ENCODE measurements at places on chromosomes 12 and 14.

DNA sequence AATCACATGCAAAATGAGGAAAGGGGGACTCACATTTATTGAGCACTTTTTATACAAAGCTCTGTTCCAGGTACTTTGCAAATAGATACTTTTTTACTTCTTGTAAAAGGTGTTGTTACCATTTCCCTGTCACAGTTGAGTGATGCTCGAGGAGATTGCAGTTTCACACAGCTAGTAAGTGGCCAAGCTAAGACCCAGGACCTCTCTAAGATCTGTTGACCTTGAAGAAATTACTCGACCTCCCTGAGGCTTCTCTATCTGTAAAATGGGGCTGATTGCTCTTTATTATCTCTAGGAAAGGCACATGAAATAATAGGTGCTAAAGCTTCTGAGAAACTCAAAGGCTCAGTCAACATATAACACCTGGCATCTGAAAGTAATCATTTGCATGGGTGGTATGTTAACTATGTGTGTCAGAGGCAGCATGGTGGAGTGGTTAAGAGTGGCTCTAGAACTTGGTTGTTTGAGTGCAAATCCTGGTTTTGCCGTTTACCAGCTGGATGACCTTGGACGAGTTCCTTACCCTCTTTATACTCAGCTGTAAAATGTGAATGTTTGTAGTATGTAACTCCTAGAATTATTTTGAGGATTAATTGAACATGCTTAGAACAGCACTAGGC, 41.5 kb downstream of the IFT81 start:
- H3K27ac ChIP-seq = no peak overlapping the region
- H3K27me3 ChIP-seq = no peaks in the 10 kb centered on the region
- no peaks in the 10 kb centered on the region for H3K36me3 ChIP-seq
- no peak for DNase-seq

- H3K4me3 ChIP-seq = no peak overlapping the region
- DNase-seq = no peak
- H3K27me3 ChIP-seq = no peaks in the 10 kb centered on the region
Observed at GRCh38 chr12:110222027-110222426, 59.0 kb upstream of the ATP2A2 start.

DNA sequence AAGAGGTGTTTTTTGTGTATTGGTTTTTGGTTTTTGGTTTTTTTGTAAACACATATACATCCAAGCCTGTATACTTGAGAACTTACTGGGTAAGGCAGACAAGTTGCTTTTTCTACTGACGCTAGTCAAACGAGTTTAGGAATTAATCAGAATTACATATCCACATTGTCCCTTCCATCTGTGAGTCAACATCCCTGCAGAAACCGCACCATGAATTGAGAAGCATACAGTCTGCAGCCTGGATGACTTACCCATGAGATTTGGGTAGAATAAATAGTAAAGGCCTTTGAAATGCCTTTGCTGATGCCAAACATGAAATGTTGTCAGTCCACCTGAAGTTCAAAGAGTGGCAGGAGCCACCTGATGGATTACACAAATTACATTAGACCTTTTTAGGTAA, 21.4 kb upstream of the C12orf42 start:
- H3K27me3 ChIP-seq = peaks cover 8% of the 10 kb centered on the region
- H3K4me1 ChIP-seq = peaks cover 12% of the 10 kb centered on the region
- no peak overlapping the region for H3K4me3 ChIP-seq
- DNase-seq = no peak
- H3K27ac ChIP-seq = no peak overlapping the region

DNA sequence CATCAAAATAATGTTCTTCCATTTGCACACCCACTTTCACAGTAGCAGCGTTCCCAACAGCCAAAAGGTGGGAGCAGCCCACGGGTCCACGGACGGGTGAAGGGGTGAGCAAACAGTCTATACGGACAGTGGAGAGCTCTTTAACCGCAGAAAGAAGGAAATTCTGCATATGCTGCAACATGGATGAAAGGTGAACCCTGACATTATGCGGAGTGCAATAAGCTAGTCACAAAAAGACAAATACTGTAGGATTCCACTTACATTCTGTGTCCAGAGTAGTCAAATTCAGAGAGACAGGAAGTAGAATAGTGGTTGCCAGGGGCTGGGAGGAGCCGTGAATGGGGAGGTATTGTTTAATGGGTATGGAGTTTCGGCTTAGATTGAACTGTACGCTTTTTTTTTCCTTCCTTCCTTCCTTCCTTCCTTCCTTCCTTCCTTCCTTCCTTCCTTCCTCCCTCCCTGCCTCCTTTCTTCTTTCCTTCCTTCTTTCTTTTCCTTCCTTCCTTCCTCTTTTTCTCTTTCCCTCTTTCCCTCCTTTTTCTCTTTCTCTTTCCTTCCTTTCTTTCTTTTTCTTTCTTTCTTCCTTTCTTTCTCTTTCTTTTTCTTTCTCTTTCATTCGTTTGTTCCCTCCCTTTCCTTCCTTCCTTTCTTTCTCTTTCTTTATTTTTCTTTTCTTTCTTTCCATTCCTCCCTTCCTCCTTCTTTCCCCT, 15.8 kb upstream of the ANKRD9 start:
- peak overlapping the region; percentile 93 for H3K4me3 ChIP-seq
- DNase-seq = no peak
- H3K27me3 ChIP-seq = peaks cover 8% of the 10 kb centered on the region
- peak overlapping the region; percentile 79 for H3K27ac ChIP-seq
- H3K36me3 ChIP-seq = no peaks in the 10 kb centered on the region
- peaks cover 29% of the 10 kb centered on the region for H3K4me1 ChIP-seq

DNA sequence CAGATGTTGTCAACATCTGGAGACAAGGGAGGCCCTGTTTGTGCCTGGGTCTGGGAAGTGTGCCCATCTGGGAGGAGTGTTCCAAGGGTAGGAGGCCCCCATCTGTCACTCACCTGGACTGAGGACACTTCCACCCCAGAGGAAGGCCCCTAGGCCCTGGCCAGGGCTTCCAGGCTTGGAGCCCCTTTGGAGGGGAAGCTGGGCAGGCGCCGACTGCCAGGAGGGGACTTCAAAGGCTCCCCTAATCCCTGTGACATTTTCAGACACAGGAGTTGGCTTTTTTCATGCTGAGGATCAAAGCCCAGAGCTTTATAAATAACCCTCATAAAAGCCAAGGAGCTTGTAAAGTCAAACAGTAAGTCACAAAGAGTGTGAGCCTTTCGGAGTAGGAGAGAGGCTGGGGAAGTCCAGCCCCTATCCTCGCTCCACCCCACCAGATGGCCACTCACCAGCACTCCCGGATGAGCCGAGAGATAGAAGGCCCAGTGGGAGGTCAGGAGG, 17.6 kb upstream of the FAM222A start:
- DNase-seq = no peak
- H3K4me3 ChIP-seq = no peak overlapping the region
- H3K4me1 ChIP-seq = peaks cover 7% of the 10 kb centered on the region
- no peaks in the 10 kb centered on the region for H3K36me3 ChIP-seq
- peaks cover 23% of the 10 kb centered on the region for H3K27me3 ChIP-seq
- no peak overlapping the region for H3K27ac ChIP-seq

DNA sequence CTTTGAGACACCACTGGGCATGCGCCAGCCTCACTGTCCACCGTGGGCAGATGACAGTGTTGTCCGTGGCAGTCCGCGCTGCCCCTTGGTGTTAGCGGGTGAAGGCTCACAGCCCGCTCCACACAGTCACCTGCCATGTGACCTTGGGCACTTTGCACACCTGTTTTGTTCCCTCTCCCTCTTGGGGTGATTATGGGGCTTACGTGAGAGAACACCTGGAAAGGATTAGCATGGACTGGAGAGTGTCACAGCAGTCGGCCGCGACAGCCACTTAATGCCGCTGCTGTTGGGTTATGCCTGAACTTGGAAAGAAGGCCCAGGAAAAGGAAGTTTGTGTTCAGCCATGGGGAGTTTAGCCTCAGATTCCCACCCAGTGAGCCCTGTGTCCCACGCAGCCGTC, 94.2 kb downstream of the DDX51 start:
- DNase-seq = no peak
- H3K36me3 ChIP-seq = peaks cover 5% of the 10 kb centered on the region
- no peak overlapping the region for H3K27ac ChIP-seq
- no peaks in the 10 kb centered on the region for H3K27me3 ChIP-seq

- H3K4me3 ChIP-seq = no peak overlapping the region
- no peak for DNase-seq
- no peaks in the 10 kb centered on the region for H3K27me3 ChIP-seq
- H3K4me1 ChIP-seq = peaks cover 43% of the 10 kb centered on the region
Observed at GRCh38 chr12:94123127-94123526, 25.2 kb upstream of the PLXNC1 start.

GRCh38 chr14:88981948-88982347, 157.5 kb downstream of the TTC8 start:
- no peak for DNase-seq
- H3K36me3 ChIP-seq = peaks cover 5% of the 10 kb centered on the region

- no peaks in the 10 kb centered on the region for H3K27me3 ChIP-seq
- no peak for DNase-seq
- H3K27ac ChIP-seq = no peak overlapping the region
- H3K4me3 ChIP-seq = no peak overlapping the region
Observed at GRCh38 chr14:103727313-103727980, 11.8 kb downstream of the ZFYVE21 start.

DNA sequence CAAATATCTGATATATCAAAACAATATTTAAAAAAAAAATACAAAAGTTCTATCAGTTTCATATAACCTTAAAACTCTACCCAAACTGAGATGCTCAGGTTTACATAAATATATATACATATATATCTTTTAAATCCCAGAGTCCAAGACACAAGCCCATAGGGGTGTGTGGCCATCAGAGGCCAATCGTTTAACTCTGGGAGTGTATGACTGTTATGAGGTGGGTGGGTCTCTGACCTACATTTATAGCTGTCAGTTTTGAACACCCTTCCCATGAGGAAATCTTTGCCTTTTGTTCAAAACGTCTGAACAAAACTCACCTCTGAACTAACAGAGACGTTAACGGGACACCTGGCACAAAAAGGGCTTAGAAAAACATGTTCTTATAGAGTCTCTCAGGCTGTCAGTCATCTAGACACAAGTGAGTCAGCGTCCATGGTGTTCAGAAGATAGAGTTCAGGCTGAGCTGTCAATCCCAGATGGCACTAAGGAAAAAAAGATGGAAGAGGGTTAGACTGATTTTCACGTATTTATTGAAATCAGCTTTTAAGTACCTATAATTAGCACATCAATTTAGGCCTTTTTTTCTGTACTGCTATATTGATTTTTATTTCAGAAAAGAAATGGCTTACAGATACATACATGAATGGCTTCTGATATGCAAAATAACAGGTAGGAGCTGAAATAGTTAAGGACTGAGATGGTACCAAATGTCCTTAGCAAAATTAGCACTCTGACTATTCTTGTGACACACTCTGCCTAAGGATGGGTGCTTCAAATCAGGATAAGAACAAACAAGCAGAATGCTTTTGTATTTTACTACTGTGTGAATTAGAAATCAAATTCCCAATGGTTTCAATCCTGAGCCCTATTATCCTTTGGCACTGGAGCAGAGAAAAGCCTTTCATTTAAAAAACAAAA, 29.2 kb downstream of the HIGD1C start:
- H3K4me1 ChIP-seq = peaks cover 55% of the 10 kb centered on the region
- H3K27ac ChIP-seq = no peak overlapping the region
- peaks cover 9% of the 10 kb centered on the region for H3K36me3 ChIP-seq
- no peak overlapping the region for H3K4me3 ChIP-seq
- no peaks in the 10 kb centered on the region for H3K27me3 ChIP-seq
- DNase-seq = no peak

DNA sequence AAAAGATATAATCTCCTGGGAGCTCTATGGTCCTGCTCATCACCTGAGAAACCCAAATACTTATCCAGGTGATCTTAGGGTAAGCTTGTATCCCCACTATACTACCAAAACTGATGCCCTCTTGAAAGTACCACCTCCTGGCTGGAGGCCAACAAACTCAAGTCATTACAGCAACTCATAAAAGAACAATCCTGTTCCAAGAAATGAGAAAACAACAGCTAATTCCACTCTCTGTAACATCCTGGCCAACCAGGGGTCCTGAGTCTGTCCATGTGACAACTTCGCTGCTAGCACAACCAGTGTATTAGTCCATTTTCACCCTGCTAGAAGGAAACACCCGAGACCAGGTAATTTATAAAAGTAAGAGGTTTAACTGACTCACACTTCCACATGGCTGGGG, 190.0 kb upstream of the BMP4 start:
- H3K36me3 ChIP-seq = peaks cover 1% of the 10 kb centered on the region
- H3K4me1 ChIP-seq = no peaks in the 10 kb centered on the region
- DNase-seq = no peak
- peaks cover 9% of the 10 kb centered on the region for H3K27me3 ChIP-seq

GRCh38 chr12:121513464-121514183, 67.2 kb downstream of the KDM2B start:
- DNase-seq = no peak
- H3K36me3 ChIP-seq = peaks cover 3% of the 10 kb centered on the region
- peak overlapping the region; percentile 19 for H3K27ac ChIP-seq
- no peak overlapping the region for H3K4me3 ChIP-seq
- H3K27me3 ChIP-seq = no peaks in the 10 kb centered on the region

- no peaks in the 10 kb centered on the region for H3K27me3 ChIP-seq
- no peak overlapping the region for H3K4me3 ChIP-seq
- no peaks in the 10 kb centered on the region for H3K36me3 ChIP-seq
- H3K4me1 ChIP-seq = no peaks in the 10 kb centered on the region
- H3K27ac ChIP-seq = no peak overlapping the region
- no peak for DNase-seq
Observed at GRCh38 chr14:28461389-28461788, 305.2 kb upstream of the FOXG1 start.

DNA sequence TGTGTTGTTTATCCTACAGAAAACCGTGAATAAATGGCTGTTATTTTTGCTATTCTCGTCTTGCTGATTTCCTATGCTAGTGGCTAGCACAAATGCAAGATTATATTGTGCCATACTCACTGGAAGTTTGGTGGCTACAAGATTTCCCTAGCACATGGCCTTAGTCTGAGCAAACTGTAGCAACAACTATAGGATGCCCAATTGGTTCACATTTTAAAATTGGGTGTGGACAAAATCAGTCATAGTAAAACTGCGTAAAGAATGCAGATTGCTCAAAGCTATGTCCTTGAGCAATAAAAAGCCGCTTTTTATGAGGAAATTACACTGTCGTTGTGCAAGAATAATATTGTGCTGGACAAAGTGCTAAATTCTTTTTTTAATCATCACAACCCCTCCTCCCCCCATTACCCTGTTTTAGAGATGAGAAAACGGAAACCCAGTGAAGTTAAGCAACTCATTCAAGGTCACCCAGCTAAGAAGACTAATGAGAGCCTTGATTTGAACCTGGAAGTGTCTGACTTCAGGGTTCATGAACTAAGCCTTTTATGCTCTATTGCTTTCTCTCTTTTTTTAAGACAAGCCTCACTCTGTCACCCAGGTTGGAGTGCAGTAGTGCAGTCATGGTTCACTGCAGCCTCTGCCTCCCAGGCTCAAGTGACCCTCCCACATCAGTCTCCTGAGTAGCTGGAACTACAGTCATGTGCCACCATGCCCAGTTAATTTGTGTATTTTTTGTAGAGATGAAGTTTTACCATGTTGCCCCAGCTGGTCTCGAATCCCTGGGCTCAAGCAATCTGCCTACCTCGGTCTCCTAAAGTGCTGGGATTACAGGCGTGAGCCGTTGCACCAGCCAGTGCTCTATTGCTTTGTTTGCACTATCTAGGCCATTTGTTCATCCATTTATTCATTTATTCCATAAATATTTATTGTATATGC, 73.6 kb downstream of the SRGAP1 start:
- no peaks in the 10 kb centered on the region for H3K27me3 ChIP-seq
- H3K27ac ChIP-seq = no peak overlapping the region
- DNase-seq = no peak
- H3K4me3 ChIP-seq = no peak overlapping the region
- no peaks in the 10 kb centered on the region for H3K36me3 ChIP-seq
